ENCODE measurements at places on chromosomes 2 and 18. TPM values are rescaled to one million over a fixed set of nuclear protein-coding genes. Genes with fewer than 3 reads are reported as not detected.

IL37 gene
- 0.73 TPM for polyA plus RNA-seq

GRCh38 chr18:41624460-41624859, 330.6 kb upstream of the PIK3C3 start:
- DNase-seq: no peak

GRCh38 chr18:21486905-21487437, 113.5 kb downstream of the ESCO1 start:
- DNase-seq: no peak

DNA sequence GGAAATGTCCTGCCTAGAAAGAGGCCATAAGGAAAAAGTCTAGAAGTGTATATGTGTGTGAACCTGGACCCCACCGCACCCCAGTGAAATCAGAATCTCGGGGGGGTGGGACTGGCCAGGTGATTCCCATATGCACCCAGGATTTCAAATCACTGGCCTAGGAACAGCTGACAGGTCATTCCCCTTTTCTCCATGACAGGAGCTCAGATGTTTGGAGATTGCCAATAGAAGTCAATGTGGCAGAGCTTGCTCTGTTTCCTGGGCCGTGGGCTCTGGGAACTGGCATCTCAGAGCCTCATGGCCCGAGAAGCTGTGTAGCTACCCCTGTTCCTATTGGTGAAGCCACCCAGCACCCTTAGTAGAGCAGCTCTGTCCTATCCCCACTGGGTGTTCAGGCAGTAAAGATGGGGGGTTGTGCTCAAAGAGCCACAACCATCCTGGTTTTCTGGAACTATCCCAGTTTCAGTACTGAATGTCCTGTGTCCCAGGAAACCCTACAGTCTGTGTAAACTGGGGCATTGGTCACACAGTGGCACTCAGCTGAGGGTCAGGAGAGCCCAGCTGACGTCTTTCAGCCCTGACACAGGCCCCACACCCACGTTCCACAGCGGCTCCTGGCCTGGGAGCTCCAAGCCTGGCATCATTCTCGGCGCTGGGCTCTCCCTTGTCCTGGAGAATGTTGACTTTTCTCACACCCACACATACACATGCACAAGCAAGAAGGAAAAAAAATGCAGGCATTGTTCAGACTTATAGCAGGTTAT, 18.9 kb downstream of the GNLY start:
- no peak for DNase-seq

ASPRV1 gene
- 1.5 TPM for polyA plus RNA-seq

CYP27A1 gene
- 0.27 TPM for polyA plus RNA-seq

DNA sequence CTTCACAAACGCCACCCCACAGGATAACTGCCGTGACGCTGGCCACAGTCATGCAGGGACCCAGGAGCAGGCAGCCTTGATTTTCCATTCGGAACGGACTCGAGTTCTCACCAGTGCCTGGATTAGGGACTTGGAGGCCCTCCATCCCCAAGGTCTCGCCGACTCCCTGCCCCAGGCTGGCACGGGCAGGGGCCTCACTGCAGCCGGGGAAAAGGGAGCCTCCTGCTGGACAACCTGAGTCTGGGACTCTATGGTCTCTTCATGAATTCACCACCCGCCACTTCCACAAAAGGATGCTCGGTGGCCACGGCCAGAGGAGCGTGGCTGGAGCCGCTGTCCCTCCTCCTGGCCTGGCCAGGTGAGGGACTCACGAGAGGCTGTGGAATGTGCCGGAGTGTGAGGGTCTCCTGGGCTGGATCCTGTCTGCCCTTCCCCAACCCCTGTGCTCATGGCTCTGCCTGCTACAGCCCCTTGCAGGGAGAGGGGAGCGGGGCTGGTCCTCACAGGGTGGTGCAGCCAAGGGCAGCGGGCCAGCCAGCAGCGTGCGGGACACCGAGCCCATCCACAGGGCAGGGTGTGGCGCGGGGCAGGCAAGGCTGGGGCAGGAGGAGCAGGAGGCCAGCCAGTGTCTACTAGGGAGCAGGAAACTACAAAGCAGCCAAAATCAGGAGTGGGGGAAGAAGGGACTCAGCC, 42.3 kb downstream of the AQP12A start:
- DNase-seq: no peak

SLC9A4 gene
- not detected for polyA plus RNA-seq

- no peak for DNase-seq
These were observed 201.6 kb upstream of the PARD3B start for GRCh38 chr2:204343685-204344084.

DNA sequence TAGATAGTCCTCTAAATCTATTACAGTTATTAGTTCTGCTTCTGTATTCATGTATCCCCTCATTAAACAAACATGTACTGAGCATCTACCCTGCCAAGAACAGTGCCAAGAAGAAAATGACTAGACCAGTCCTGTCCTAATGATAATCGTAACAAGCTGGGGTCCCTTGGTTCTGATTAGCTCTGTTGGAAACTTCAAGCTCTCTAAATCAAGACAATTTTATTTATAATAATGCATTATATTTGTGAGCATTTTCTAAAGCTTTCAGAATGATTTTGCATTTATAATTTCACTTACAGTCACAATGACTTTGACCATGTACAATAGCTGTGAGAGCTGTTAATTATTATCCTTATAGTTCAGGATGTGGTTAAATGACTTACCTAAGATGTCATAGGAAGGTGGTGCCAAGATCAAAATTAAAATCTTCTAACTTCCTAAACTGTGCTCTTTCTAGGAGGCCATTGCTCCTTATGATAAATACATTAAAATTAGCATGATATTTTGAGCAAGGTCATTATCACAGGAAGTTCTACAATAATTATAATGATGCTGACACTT, 336.5 kb upstream of the SLC39A10 start:
- DNase-seq: no peak
